Uterus (tissue), 4 donors: ENCODE measurements at places on chromosomes 3 and 15. TPM values are rescaled to one million over a fixed set of nuclear protein-coding genes. Genes with fewer than 3 reads are reported as not detected.

DNA sequence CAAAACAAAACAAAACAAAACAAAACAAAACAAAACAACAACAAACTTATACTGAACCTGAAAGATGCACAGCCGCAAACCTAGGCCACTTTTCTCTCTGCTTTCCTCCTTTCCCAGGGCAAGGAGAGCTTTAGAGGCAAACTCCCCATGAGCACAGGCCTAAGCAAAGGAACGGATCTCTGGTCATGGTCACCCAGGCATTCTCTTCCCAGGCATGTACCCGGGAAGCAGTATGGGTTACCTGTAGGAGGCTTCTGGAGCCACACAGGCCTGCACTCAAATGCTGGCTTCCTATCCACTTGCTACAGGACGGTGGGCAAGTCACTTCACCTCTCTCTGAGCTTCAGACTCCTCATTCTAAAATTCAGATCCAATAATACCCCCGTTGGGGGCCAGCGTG lies 171.8 kb downstream of the SMAD6 start:
- no peak overlapping the region for H3K27ac ChIP-seq
- H3K4me1 ChIP-seq, result no peaks in the 10 kb centered on the region
- H3K4me3 ChIP-seq, result no peak overlapping the region
- no peaks in the 10 kb centered on the region for H3K36me3 ChIP-seq

- no peaks in the 10 kb centered on the region for H3K27me3 ChIP-seq
- H3K4me1 ChIP-seq, result no peaks in the 10 kb centered on the region
- no peak for DNase-seq
These were observed 424.9 kb upstream of the ZNF385D start for GRCh38 chr3:22175947-22176346.

- H3K27ac ChIP-seq, result no peak overlapping the region
- no peak overlapping the region for H3K4me3 ChIP-seq
- H3K4me1 ChIP-seq, result no peaks in the 10 kb centered on the region
These were observed 71.5 kb downstream of the PLCH1 start for GRCh38 chr3:155673421-155673820.

- H3K4me3 ChIP-seq, result no peak overlapping the region
- DNase-seq, result no peak
- no peaks in the 10 kb centered on the region for H3K27me3 ChIP-seq
- H3K4me1 ChIP-seq, result no peaks in the 10 kb centered on the region
- no peak overlapping the region for H3K27ac ChIP-seq
These were observed 710.8 kb downstream of the PLOD2 start for GRCh38 chr3:145450018-145450682.

DNA sequence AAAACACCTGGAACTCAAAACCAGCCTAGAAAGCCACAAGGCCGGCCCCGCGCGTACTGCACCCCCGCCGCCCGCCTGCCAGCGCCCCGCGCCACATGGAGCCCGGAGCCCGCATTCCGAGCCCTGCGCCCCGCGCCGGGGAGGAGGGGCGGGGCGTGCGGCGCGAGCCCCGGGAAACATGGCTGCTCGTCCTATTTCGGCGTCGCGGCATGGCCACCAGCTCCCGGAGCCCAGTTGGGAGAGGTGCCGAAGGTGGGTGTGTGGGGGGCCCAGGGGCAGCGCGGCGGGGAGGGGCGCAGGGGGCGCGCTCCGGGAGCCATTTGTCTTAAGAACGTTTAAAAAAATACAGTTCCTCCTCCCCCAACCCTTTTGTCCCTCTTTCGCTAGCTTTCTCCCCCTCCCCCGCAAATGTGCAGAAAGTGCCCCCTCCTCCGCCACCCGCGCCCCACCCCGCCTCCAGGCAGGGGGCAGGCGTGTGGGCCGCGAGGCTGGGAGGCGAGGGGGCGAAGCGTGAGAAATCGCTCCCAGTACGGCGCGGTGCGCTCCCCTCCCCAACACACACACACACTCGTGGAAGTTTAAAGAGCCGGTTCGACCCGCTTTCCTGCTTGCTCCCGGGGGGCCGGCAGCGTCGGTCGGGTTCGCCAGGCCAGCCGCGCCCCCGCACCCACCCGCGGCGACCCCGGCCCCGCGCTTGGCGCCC lies 2.5 kb downstream of the ANP32A start:
- peak overlapping the region; percentile 83 for H3K4me3 ChIP-seq
- H3K27ac ChIP-seq, result peak overlapping the region; percentile 96
- no peaks in the 10 kb centered on the region for H3K36me3 ChIP-seq
- peak; percentile 62 for DNase-seq
- no peaks in the 10 kb centered on the region for H3K4me1 ChIP-seq

DNA sequence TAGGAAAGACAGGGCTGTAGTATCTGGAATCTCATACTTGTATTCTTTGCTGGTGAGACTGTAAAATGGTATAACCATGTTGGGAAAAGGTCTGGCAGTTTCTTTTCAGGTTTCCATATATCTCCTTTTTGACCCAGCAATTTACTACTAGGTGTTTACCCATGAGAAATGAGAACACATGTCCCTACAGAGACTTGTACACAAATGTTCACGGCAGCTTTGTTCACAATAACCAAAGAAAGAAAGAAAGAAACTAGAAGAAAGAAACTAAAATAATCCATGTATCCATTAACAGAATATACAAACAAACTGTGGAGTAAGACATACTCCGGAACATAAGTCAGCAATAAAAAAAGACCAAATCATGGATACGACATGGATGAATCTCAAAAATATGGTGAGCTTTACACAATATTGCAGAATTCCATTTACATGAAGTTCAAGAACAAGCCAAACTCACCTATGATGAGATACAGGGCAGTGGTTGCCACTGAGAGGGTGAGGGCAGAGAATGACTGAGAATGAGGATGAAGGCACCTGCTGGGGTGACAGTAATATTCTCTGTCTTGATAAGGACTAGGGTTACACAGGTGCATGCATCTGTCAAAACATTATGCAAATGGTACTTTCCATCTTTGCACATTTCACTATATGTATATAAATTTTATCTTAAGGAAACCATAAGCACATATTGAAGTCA lies 2.7 kb downstream of the RFTN1 start:
- no peaks in the 10 kb centered on the region for H3K36me3 ChIP-seq
- no peaks in the 10 kb centered on the region for H3K27me3 ChIP-seq
- peaks cover 7% of the 10 kb centered on the region for H3K4me1 ChIP-seq

GRCh38 chr3:142272200-142272891 lies 47.0 kb upstream of the GK5 start:
- no peaks in the 10 kb centered on the region for H3K27me3 ChIP-seq
- no peak for DNase-seq
- H3K36me3 ChIP-seq, result no peaks in the 10 kb centered on the region
- no peak overlapping the region for H3K4me3 ChIP-seq

- no peak overlapping the region for H3K27ac ChIP-seq
- no peaks in the 10 kb centered on the region for H3K36me3 ChIP-seq
- no peak overlapping the region for H3K4me3 ChIP-seq
- no peak for DNase-seq
These were observed 238.7 kb downstream of the ISL2 start for GRCh38 chr15:76575274-76575673.

DNA sequence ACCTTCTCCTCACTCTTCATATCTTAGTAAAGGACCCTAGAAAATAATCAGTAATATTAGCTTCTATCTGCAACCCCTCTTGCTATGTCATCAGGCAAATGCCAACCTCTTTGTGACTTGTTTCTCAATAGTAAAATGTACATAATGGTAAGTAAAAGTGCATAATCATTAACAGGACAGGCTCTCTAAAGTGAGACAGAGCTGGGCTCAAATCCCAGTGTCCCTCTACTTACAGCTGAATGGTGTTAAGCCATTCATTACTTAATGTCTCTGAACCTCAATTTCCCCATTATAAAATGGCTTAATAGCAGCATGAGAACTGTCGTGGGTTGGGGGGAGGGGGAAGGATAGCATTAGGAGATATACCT lies 62.6 kb upstream of the ATP11B start:
- DNase-seq, result no peak
- no peaks in the 10 kb centered on the region for H3K36me3 ChIP-seq
- no peaks in the 10 kb centered on the region for H3K4me1 ChIP-seq
- no peak overlapping the region for H3K27ac ChIP-seq
- H3K27me3 ChIP-seq, result no peaks in the 10 kb centered on the region

DNA sequence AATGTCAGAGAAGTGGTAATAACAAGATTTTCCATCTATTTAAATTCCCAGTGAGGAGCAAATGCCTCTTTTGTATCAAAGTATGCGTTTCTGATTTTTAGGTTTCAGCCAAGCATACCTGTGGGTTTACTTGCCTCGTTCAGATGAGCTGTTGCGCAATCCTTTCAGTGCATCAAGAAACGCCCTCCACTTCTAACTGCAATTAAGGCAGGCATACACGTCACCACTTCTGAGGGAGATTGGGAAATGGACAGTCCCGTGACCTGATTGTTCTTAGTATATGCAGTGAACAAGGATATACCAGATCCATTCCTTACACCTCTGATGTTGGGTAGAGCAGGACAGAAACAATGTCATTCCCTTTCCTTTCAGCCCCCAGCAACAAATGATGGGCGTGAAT lies 219.0 kb downstream of the ITPR1 start:
- H3K4me3 ChIP-seq, result no peak overlapping the region
- H3K36me3 ChIP-seq, result no peaks in the 10 kb centered on the region
- H3K27ac ChIP-seq, result peak overlapping the region; percentile 32
- DNase-seq, result peak; percentile 69
- H3K4me1 ChIP-seq, result peaks cover 6% of the 10 kb centered on the region

DNA sequence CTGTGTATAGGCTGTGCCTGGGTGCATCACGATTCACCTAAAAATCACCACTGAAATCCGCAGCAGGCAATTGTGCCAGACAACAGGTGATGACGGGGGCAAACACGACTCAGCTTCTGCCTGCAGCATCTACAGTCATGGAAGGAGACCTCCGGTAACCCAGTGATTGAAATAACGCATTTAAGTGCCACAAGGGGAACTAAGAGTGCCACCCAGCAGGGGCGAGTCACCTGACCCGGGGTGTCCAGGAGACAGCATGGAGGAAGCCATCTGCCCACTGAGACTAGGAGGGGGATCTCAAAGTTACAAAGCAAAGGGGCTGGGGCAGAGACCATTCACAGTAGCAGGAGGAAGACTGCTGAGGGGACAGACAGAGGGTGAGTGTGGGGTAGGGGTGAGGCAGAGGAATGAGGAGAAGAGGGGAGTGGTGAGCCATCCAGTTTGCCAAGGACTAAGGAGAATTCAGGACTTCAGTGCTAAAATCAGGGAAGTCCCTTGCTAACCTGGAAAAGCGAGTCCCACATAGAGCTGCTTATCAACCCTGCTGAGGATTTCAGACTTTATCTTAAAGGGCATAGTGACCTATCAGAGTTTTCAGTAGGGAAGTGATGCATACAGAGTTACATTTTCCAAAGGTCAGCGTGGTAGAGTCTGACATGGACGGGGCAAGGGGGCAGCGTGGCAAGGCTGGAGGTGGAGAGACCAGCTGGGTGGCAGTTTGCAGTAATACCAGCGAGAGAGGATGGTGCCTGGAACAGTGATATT lies 256.7 kb upstream of the HES1 start:
- H3K27me3 ChIP-seq, result no peaks in the 10 kb centered on the region
- no peaks in the 10 kb centered on the region for H3K4me1 ChIP-seq
- H3K4me3 ChIP-seq, result no peak overlapping the region

- no peak for DNase-seq
- H3K36me3 ChIP-seq, result no peaks in the 10 kb centered on the region
- H3K4me1 ChIP-seq, result no peaks in the 10 kb centered on the region
- no peaks in the 10 kb centered on the region for H3K27me3 ChIP-seq
- no peak overlapping the region for H3K4me3 ChIP-seq
These were observed 1334.4 kb upstream of the ALCAM start for GRCh38 chr3:104032283-104032682.

The CLDN16 gene
- total RNA-seq, result not detected

The UMPS gene
- 54.8 TPM for total RNA-seq

The FBN1 gene
- total RNA-seq, result 76.3 TPM

The PCLAF gene
- total RNA-seq, result not detected

The NANOGP8 gene
- total RNA-seq, result not detected
